ENCODE measurements at places on chromosomes 7 and 10.

DNA sequence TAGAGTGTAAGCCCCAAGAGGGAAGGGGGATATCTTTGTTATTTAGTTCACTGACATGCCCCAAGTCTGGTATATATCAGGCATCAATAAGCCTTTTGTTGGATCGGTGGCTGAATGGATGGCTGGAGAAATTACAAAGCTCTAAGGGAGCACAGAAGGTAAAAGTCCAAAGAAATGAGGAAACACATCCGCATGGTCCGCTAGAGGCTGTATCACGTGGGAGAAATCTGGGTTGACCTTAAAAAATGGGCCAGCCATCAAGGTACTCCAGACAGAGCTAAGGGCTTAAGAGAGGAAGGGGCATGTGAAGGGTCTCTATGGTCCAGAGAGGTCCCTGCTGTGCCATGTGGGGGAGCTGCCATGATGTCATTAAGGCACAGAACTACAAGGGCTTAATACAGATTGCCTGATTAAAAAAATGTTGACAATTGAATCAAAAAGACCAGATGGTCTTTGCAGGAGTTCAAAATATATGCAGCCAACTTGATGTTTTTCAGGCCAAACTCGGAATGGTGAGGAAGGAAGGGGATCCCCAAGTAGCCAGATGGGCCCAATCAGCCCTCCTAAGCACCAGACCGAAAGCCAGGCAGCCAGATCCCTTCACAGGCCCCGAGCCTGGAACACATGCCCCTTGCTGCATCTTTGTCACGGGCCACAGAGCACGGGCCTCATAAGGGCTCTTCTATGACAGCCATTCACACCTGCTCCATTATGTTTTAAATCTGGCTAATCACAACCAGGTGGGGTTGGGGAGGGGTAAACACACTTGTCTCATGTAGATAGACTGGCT is 31.9 kb downstream of the SCRN1 start:
- DNase-seq, result peak; percentile 92

DNA sequence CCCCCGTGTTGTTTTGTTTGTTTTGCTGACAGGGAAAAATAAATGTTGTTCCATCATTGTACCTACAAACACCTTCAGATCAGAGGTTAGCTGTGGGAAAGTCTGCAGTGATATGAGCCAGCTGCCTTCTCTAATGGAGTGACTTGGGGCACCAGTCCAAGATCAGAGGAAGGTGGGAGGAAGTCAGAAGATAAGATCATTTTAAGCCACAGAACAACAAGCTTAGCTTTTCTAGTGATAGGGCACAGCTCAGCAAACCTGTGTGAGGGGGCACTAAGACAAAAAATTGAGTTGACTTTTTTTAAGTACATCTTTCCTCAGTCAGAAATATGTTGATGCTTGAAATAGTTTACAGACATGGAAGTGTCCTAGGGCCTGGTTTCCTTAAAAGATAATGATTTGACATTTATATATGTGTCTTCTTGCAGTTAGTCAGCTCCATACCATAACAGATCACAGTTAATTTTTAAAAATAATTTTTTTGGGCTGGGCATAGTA is 240.3 kb upstream of the KAT6B start:
- peak; percentile 15 for DNase-seq

DNA sequence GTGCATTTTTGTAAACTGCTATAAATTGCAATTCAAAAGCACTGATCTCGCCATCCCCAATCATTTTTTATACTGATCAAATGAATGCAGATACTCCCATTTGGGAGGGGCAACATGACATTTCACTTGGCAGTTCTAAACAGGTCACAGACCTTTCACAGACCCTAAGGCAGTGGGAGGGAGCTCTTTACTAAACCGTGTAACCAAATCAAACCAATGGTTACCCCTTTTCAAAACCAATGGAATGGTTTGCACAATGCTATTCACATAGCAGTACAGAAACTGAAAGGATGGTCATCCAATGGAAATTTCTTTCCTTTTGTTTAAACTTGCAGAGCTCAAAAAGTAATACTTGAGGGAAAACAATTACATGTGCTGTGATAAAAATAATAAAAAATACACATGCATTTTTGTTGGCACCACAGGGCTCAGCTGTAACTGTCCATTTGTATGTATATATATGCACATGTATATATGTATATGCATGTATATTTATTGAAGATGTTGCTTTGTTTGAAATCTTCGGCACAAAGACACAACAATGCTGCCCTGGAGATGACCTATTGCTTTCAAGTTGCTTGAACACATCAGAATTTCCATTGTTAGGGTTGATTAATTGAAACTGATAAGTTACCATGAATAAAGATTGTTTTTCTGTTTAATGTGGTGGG is 14.0 kb downstream of the PTF1A start:
- DNase-seq, result no peak

GRCh38 chr7:99395616-99396327 is 12.6 kb downstream of the PDAP1 start:
- no peak for DNase-seq

- DNase-seq, result no peak
These were observed 293.9 kb downstream of the SNX13 start for GRCh38 chr7:17646253-17646956.
